AG04449 (cell line): ENCODE measurements at places on chromosomes 1 and 21.

DNA sequence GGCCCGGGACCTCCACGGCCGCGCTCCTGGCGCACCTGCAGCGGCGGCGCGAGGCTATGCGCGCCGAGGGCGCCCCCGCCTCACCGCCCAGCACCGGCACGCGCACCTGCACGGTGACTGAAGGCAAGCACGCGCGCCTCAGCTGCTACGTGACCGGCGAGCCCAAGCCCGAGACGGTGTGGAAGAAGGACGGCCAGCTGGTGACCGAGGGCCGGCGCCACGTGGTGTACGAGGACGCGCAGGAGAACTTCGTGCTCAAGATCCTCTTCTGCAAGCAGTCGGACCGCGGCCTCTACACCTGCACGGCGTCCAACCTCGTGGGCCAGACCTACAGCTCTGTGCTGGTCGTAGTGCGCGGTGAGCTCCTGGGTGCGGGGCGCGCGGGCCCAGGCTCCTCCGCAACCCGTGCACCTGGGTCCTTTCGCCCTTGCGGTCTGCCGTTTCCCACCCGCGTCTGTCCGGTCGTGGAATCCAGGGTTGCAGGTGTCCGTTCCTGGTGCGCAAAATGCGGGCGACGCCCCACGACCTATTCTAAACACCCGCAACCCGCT is 4.6 kb downstream of the OBSCN start:
- no peak for DNase-seq

- DNase-seq = no peak
Measured at GRCh38 chr1:170670802-170671628, 7.1 kb downstream of the PRRX1 start.

- DNase-seq = no peak
Measured at GRCh38 chr1:12454406-12455391, 163.3 kb downstream of the DHRS3 start.

DNA sequence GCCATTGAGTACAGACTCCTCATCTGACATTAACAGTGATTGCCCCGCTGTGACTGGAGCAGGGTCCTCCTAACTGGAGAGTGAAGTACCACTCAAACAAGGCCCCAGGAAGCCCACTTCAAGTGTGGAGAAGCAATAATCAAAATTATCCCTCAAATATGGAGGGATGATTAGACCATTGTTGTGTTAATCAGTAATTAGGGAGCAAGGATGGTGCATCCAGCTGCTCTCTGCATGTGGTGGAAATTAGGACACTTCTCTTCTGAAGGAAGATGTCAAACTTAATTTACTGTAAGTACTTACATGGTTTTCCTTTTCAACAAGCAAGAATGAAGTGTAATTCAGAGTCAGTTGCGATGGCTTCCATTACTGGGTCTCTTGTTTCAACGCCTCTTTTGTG is 3.4 kb upstream of the ZP4 start:
- no peak for DNase-seq

DNA sequence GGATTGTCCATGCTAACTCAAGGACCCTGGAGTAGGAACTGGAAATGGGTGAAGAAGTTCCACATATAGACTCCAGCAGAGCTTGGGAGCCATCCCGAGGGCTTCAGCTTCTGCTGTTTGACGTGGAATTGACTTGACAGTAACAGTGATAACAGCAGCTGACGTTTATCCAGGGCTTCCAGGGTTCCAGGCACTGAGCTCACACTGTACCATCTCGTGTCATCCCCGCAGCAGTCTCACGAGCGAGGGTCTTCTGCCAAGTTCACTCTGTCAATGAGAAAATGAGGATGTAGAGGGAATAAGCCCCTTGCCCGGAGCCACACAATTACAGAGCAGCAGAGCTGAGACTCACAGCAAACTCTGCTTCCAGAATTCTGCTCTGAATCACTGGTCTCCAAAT is 447.7 kb downstream of the SIPA1L2 start:
- DNase-seq = no peak

- no peak for DNase-seq
Measured at GRCh38 chr1:3743421-3743820, 8.8 kb upstream of the CCDC27 start.

GRCh38 chr1:156571261-156571852 is 1.0 kb downstream of the IQGAP3 start:
- peak; percentile 74 for DNase-seq
